ENCODE measurements at places on chromosomes 5 and 9.
A peak's percentile ranks its signal among the peaks of the same experiment; 100 is the strongest.

DNA sequence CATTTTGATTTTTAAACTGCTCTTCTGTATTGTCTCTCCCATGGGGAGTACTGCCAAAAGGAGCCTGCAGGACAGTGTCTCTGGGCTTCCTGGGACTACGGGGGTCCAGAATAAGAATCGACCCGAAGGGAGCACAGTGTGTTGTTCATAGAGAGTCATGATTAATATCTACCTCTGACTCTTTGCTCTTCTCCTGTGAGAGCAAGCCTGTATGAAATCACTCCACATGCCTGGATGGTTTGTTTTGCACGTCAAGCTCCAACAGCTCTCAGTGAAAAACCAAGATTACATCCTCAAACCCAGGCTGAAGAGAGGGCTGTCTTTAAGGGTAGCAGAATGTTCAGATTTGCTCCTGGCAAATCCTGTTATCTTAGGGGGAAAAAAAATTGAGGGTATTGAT, 1860.0 kb upstream of the WWC1 start:
- DNase-seq: no peak

DNA sequence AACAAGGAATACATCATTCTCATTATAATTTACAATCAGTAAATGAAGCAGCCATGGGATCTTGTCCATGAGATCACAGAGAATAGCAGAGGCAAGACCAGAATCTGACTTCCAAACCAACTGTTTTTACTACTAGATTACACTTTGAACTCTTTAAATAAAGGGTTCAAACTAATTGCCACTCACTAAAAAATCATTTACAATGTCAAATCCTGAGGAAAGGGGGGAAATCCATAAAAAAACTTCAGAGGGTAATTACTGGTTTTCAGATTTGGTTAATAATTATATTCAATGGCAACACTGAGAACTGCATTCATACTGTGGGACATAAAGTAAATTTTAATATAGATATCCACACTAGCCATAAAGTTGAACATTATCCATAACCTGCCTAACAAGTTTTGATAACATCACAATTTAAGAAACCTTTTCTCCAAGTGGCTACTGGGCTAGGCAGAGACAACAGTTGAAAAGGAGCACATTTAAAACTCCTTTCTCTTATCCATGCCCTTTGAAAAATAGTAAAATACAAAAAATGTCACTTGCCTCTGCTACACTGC, 15.9 kb downstream of the PLPP1 start:
- DNase-seq: no peak

- DNase-seq: no peak
Observed at GRCh38 chr5:172529896-172530295, 75.6 kb upstream of the SH3PXD2B start.

GRCh38 chr5:177520916-177521513, 4.3 kb upstream of the DDX41 start:
- no peak for DNase-seq

GRCh38 chr9:5422276-5422675, 15.4 kb downstream of the PLGRKT start:
- DNase-seq: no peak

DNA sequence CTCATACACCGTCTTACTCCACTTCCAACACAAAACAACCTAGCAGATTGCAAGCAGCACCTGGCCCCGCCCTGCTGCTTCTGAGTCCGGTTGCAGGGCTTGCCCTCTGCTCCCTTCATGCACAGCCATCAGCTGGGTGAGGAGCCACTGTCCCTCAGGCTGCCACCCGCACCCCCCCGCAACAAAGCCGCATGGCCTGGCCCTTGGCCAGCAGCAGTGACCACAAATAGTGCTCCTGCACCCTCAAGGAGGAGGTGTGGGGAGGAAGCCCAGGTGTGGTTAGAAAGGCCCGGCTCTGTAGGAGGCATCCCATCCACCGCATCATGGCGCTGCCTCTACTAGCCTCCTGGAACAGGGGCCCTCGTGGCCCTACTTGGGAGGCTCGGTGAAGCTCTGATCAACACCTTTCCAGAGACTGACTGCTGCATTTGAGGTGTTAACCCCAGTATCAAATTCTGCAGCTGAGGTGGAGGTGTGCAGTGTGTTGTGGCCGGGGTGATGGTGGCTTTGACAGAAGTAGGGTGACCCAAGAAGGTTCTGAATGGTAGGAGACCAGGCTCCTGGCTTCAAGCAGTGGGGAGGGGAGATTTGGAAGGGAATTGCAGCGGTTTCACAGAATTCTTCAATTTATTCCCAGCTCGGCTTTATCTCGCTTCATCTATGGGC, 52.7 kb downstream of the WNK2 start:
- DNase-seq: no peak

GRCh38 chr5:142095035-142095434, 13.5 kb upstream of the NDFIP1 start:
- peak; percentile 41 for DNase-seq

- DNase-seq: no peak
Observed at GRCh38 chr5:13403351-13403750, 541.1 kb downstream of the DNAH5 start.

DNA sequence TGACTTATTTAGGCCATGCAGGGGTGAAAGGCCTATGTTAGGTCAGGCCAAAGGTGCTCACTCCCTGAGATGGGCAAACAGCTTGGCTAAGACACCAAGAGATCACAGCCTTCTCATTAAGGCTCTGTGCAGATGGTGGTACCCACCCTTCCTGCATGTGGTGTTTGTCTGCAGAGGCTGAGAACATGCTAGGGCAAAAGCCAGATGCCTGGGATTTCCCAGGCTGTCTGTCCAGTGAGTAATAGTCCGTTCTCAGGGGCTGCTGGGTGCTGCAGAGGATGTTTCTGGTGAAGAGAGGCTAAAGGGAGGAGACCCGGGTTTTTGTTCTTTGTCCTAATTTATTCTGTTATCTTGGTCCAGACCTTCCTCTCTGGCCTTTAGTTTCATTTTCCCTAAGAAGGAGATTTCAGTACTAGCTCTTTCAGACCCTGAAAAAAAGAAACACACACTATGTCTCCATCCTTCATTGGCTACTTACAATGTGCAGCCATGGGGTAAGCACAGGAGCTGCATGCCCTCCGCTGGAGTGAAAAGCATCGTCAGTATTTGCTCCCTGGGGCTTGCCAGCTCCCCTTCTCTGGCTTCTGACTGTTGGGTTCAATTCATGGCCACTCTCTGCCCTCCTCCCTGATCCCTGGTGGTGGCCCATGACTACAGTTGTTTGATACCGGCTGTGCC, 23.4 kb upstream of the GLRA1 start:
- DNase-seq: no peak

DNA sequence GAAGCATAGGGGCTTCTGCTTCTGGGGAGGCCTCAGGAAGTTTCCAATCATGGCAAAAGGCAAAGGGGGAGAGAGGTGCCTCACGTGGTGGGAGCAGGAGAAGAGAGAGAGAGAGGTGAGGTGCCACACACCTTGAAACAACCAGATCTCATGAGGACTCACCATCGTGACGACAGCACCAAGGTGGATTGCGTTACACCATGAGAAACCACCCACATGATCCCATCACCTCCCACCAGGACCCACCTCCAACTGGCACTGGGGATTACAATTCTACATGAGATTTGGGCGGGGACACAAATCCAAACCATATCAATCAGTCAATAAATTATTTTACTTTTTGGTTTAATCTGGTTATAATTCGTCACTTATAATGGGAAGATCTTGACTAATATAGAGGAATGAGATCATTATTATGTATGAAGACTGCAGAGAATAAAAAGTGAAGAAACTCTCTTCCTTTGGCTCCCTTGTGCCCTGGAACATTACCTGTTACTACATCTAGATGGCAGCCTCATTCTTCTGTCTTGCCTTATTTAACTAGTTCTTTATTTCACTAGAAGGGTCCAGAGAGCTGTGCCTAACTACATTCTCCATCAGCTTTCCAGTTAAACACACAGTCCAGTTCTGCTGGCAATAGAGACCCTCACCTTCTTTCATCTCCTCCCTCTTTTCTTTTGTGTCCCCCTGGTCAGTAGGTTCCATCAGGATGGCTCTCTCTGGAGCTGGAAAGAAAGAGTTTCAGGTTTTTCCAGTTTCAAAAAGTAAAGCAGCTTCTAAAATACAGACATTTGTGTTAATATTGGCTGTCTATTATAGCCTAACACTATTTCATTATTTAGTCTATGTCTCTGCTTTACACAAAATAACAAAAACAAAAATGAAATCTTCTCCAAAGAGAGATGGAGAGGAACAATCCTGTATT, 21.7 kb upstream of the SPINK7 start:
- no peak for DNase-seq

DNA sequence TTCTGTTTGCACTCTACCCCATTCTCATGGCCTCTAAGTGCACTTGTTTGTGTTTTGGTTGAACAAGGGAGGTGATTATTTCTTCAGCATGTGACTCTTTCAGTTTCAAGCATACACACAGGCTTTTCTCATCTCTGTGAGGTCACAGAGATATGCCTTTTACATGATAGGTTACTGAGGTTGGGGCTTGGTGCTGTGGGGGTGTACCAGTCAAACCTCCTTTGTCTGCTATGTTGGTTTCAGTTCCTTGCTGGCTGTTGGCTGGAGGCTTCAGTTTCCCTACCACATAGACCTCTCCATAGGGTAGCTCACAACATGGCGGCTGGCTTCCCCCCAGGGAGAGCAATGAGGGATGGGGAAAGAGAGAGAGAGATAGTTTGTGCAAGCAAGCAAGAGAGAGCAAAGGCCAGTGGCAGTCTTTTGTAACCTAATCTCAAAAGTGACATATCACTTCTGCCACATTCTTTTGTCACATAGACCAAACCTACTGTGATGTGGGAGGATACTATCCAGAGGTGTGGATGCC, 96.7 kb upstream of the SEMA6A start:
- DNase-seq: no peak

DNA sequence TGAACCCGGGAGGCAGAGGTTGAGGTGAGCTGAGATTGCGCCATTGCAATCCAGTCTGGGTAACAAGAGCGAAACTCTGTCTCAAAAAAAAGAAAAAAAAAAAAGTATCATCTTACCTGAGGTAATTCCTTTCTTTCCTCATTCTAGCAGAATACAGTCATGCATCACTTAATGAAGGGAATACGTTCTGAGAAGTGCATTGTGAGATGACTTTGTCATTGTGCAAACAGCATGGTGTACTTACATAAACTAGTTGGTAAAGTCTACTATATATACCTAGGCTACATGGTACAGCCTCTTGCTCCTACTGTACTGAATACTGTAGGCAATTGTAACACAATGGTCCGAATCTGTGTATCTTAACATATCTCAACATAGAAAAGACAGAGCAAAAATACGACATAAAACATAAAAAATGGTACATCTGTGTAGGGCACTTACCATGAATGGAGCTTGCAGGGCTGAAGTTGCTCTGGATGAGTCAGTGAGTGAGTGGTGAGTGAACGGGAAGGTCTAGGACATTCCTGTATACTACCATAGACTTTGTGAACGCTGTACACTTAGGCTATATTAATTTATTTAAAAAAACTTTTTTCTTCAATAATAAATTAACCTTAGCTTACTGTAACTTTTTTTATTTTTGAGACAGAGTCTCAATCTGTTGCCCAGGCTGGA, 100.4 kb downstream of the GLDC start:
- DNase-seq: no peak

- no peak for DNase-seq
Observed at GRCh38 chr5:83471405-83472212, at the start of gene VCAN. VCAN (plus strand) TSS chr5:83471744; CDS start chr5:83483519, 11,775 bp downstream.

DNA sequence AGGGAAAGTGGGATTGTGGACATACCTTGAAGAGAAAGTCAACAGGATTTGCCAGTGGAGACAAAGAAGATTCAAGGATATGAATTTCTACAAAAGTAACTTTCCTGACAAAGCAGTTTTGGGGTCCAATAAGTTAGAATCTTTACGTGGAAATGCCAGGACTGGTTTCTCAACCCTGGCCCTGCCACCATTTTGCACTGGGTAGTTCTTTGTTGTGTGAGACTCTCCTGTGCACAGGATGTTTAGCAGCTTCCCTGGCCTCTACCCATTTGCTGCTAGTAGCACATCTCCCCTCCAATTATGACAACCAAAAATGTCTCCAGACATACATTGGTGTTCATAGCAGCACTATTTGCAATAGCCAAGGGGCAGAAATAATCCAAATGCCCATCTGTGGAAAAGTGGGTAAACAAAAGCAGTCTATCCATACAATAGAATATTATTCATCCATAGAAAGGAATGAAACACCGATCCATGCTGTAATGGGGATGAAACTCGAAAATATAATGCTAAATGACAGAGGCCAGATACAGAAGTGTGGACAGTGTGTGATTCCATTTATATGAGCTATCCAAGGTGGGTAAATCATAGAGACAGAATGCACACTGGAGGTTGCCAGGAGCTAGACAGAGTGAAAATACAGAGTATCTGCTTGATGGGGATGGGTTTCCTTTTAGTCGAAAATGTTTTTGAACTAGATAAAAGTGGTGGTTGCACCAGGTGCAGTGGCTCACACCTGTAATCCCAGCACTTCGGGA, 91.4 kb downstream of the NSUN2 start:
- no peak for DNase-seq

DNA sequence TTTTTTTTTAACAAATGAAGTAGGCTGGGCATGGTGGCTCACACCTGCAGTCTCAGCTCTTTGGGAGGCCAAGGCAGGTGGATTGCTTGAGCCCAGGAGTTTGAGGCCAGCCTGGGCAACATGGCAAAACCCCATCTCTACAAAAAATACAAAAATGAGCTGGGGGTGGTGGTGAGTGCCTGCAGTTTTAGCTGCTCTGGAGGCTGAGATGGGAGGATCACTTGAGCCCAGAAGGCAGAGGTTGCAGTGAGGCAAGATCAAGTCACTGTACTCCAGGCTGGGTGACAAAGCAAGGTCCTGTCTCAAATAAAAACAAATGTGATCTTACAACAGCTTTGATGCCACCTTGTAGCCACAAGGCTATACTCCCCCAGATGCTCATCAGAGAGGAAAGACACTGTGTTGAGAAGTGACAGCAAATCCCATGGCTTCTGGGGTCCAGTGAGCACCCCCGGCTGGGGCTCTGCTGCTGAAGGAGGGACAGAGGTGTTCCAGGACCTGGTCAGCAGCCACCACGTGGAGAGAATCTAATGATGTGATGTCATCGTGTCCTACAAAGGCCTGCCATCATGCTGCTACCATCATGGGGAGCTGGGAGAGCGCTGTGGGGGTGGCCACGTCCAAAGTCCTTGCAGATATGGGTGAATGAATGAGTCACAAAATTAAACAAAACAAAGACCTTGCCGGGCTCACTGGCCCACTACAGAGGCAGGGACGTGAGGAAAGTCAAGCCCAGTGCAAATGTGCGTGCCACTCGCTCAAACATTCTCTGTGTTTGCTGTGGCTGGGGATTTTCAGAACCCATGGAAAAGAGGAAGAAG, 60.7 kb downstream of the PRRT1B start:
- no peak for DNase-seq

DNA sequence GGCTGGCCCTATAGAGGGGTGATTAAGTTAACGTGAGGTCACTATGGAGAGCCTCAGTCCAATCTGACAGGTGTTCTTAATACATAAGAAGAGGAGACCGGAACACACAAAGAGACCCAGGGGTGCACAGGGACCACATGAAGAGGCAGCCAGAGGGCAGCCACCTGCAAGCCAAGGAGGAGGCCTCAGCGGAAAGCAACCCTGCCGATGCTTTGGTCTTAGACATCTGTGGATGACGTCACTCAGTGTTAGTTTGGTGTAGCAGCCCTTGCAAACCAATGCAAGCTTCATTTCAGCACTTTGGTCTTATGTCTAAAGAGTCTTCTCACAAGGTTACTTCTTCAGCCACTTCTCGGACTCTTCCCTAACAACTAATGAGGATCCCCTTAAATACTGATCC, 47.6 kb upstream of the GRHPR start:
- no peak for DNase-seq

GRCh38 chr5:38576442-38576841, 20.0 kb upstream of the LIFR start:
- DNase-seq: no peak

All from stimulated activated CD8-positive, alpha-beta memory T cell treated with anti-CD3 and anti-CD28 coated beads, Interleukin-12 subunit alpha, Interleukin-12 subunit beta, amount 100 ng/mL, for 1 hour (primary cell).